Calu3 (cell line): ENCODE measurements at places on chromosomes 12 and 14.
A peak's percentile ranks its signal among the peaks of the same experiment; 100 is the strongest.

DNA sequence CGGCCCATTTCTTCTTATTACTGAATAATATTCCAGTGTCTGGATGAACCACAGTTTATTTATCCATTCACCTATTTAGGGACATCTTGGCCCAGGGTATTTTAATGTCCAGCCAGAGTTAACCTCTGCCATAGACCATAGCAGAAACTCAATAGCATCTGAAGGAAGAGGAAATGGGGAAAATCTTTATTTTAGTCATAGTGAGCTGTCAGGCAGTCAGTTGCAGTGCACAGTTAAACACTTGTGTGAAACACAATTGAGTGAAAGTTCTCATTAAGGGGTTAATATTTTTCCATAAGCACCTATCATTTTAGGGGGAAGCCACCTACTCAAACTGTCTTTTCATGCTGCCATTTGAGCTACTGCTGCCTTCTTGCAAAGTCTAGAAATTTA lies 197.3 kb upstream of the PPFIA2 start:
- no peak for DNase-seq

DNA sequence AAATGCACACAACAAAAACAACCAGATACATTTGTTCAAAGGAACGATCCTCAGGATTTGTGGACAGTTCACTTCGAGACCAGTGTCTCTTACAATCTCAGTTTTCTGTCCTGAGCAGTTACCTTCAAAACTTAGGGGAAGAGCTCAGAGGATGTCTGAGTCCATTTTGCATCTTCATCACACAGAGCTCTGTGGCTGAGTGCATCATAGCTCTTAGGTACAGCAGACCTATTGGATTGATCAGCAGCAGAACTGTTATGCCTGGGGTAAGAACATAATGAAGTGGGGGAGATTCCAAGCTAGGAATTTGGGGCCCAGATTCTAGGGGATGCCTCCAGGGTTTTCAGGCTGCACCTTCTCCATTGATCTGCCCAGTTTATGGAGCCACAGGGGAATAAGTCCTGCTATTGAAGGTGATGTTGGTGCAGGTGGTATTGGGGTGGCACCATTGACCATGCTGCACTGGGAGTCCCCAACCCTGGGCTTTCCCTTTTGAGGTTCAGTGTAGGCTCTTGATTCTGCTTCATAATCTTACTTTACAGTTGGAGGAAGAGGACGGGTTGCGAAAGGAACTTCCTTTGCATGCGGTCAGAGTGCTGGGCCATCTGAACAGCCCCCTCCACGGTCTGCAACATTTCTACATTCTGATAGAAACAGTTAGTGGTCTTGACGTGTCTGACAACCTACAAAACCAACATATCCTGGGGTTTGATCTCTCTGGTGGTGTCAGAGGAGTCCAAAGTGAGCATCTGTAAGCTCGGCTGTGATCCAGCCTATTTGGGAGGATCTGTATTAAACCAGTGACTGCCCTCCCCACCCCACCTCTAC lies 112.8 kb downstream of the CHST11 start:
- no peak for DNase-seq

DNA sequence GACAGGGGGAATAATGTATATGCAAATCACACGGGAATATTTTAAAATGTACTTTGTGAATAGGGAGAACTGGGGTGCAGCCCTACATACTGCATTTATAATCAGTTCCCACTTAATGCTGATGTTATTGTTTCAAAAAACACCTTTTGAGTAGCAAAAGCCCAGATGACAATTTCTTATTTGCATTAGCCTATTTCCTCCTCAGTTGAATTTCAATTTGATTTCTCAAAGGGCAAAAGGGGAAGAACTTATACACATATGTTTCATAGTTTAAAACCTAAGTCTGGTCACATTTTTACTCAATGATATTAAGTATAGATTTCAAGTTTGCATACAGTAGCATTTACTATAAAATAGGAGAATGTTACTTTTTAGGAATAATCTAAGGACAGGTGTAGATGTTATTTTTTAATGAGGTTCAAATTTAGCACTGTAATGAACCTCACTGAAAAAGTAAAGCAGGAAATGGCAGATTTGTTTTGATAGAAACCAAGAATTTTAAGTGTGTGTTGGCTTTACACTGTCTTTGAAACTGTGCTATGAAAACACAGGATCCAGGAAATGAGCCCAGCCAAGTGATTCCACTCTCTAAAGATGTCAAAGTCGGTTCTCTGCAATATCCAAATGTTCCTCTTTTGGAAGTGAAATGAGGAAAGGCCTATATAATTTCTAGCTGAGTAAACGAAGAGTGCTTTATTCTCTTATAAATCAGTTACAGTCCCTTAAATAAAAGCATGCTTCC lies 367.4 kb downstream of the BTG1 start:
- DNase-seq: no peak

- DNase-seq: peak; percentile 98
These were observed 2.5 kb downstream of the C12orf57 start for GRCh38 chr12:6946033-6946919.

- DNase-seq: no peak
These were observed 77.6 kb downstream of the ALX1 start for GRCh38 chr12:85357609-85358008.

GRCh38 chr14:81396113-81396512 lies 4.0 kb downstream of the STON2 start:
- no peak for DNase-seq

GRCh38 chr12:87413784-87414183 lies 615.4 kb downstream of the C12orf50 start:
- DNase-seq: no peak

DNA sequence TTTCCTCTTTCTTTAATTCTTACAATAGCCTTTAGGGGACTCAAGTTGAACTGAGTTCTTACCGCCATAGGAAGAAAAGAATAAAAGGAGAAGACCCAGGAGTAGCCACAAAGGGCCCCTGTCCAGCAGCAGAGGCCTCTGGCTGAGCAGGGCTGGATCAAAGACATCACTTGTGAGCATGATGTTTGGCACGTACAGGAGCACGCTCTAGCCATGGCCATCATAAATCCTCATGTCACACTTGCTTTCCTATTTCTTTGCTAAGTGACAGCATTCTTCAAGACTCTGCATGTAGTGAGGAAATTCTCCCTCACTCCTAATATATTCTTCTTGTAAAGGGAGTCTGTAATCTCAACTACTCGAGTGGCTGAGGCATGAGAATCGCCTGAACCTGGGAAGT lies 15.7 kb downstream of the CLEC4C start:
- no peak for DNase-seq

DNA sequence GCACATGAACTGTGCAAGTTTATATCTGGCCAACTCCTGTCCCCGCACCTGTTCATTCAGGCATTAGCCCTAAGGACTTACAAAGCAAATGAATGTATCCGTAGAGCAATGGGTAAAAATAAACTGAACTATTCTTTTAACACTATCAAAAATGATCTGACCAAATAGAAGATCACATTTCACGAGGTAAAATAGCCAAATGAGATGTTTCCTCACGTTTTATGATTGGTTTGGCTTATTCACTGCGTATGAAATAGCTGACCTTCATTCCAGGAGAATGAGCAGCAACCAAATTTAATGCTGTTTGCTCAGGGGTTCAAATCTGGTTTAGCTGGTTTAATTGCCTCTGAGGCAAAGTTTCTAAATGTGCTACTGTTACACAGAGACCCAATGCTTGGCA lies 216.0 kb upstream of the EEA1 start:
- DNase-seq: peak; percentile 35

GRCh38 chr12:6373022-6373787 lies 2.2 kb downstream of the SCNN1A start:
- DNase-seq: no peak

GRCh38 chr12:70609203-70609602 lies 28.0 kb downstream of the PTPRB start:
- peak; percentile 20 for DNase-seq

- peak; percentile 93 for DNase-seq
These were observed 50.7 kb downstream of the A2M start for GRCh38 chr12:9064815-9065606.

- DNase-seq: no peak
These were observed 23.2 kb upstream of the MEG3 start for GRCh38 chr14:100802766-100803165.

- peak; percentile 6 for DNase-seq
These were observed 143.8 kb upstream of the DAAM1 start for GRCh38 chr14:59044707-59045106.

DNA sequence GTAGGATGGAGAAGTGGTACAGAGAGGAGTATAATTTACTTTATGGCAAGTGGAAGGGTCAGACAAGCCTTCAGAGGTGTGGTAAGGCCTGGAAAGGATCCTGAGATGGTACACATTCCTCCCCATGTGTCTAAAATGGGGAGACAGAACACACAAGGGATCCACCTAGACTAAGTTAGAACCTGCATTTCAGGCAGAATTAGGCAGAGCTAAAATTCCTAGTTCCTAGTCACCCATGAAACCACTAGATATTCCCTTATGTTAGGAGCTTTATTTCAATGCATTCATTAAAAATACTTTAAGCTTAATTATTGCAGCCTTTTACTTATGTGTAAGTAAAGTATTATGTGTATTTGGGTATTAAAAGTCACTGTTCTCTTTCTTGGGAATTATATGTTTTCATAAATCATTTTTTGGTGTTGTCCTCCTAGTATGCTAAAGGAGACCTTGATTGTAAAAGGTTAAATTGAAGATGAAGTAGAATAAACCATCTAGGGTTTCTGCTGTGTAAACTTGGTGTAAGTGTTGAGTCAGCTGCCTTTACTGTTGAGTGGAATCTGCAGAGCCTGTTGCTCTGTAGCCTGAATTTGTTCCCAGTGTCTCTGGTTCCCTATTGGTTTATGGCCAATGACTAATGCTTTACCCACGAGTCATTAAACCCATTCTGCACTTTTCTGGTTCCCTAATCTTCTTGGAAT lies 423.2 kb downstream of the ATP23 start:
- no peak for DNase-seq

GRCh38 chr14:68395604-68396003 lies 397.3 kb downstream of the ZFP36L1 start:
- DNase-seq: no peak

GRCh38 chr12:76830436-76830835 lies 48.4 kb downstream of the CSRP2 start:
- no peak for DNase-seq

DNA sequence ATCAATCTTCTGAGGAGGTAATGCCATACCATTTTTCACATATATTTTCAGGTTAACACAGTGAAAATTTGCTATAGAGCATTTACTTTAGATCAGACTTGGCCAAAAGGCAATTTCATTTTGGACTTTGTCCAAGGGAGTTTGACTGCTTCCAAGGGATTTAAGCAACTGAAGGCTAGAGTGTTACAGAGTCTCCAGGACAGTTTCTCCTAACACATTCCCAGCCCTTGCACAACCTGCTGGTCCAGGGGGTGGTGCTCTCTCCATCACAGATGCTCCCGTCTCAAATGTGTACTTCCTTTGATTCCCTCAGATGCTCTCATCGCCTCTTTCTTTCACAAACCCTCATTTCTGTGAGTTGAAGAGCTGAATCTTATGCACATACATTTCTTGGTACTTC lies 143.1 kb downstream of the TPH2 start:
- no peak for DNase-seq

DNA sequence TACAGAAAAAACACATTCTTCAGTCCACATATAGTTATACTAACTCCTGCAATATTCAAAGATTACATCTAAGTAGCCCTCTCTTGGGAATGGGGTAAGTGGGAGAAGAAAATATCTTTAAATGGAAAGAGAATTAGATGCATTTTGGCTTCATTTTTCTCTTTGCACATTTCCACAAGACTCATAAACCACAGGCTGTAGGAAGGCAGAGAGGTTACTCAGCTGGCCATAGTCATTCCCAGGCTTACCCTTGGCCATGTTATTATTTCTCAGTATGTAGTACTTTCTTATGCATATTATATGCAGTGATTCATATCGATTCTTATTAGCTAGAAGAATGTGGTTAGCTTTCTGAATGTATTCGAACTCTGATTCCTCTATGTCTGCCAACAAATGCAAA lies 92.2 kb downstream of the PTPRR start:
- no peak for DNase-seq

DNA sequence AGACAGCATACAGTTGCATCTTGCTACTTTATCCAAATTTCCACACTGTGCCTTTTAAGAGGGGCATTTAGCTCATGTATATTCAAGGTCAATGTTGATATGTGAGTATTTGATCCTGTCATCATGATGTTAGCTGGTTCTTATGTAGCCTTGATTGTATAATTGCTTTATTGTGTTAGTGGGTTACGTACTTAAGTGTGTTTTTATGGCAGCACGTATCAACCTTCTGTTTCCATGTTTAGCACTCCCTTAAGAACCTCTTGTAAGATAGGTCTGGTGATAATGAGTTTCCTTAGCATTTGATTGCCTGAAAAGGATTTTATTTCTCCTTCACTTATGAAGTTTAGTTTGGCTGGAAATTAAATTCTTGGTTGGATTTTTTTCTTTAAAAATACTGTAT lies 445.2 kb downstream of the NAV3 start:
- no peak for DNase-seq

GRCh38 chr14:105149146-105149781 lies 19.3 kb downstream of the JAG2 start:
- DNase-seq: no peak
